OCI-LY7 (cell line): ENCODE measurements at places on chromosomes 2 and 18.

- peak; percentile 65 for DNase-seq
Observed at GRCh38 chr2:119753041-119753929, 6.4 kb upstream of the PTPN4 start.

GRCh38 chr2:102020596-102021170, 28.9 kb downstream of the IL1R2 start:
- peak; percentile 63 for DNase-seq

GRCh38 chr18:57004366-57005121, 142.3 kb upstream of the BOD1L2 start:
- no peak for DNase-seq

- DNase-seq: no peak
Observed at GRCh38 chr2:202184557-202184956, 53.8 kb downstream of the SUMO1 start.
